ENCODE measurements at places on chromosomes 13 and 19. TPM values are rescaled to one million over a fixed set of nuclear protein-coding genes. Genes with fewer than 3 reads are reported as not detected.

DNA sequence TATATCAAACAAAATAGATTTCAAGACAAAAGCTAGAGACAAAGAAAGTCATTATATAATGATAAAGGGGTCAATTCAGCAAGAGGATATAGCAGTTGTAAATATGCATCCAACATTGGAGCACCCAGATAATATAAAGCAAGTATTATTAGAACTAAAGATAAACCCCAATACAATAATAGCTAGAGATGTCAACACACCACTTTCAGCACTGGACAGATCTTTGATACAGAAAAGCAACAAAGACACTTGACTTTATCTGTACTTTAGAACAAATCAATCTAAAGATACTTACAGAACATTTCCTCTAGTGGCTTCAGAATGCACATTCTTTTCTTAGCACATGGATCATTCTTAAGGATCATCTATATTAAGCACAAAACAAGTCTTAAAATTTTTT lies 59.1 kb upstream of the TEX29 start:
- H3K4me3 ChIP-seq = no peak overlapping the region
- no peaks in the 10 kb centered on the region for H3K4me1 ChIP-seq
- H3K27ac ChIP-seq = no peak overlapping the region
- peaks cover 16% of the 10 kb centered on the region for H3K36me3 ChIP-seq

- H3K27ac ChIP-seq = no peak overlapping the region
- no peaks in the 10 kb centered on the region for H3K27me3 ChIP-seq
- H3K4me3 ChIP-seq = no peak overlapping the region
- H3K36me3 ChIP-seq = no peaks in the 10 kb centered on the region
- peaks cover 8% of the 10 kb centered on the region for H3K4me1 ChIP-seq
- DNase-seq = no peak
These were observed 34.6 kb upstream of the OLFM4 start for GRCh38 chr13:52994051-52994450.

DNA sequence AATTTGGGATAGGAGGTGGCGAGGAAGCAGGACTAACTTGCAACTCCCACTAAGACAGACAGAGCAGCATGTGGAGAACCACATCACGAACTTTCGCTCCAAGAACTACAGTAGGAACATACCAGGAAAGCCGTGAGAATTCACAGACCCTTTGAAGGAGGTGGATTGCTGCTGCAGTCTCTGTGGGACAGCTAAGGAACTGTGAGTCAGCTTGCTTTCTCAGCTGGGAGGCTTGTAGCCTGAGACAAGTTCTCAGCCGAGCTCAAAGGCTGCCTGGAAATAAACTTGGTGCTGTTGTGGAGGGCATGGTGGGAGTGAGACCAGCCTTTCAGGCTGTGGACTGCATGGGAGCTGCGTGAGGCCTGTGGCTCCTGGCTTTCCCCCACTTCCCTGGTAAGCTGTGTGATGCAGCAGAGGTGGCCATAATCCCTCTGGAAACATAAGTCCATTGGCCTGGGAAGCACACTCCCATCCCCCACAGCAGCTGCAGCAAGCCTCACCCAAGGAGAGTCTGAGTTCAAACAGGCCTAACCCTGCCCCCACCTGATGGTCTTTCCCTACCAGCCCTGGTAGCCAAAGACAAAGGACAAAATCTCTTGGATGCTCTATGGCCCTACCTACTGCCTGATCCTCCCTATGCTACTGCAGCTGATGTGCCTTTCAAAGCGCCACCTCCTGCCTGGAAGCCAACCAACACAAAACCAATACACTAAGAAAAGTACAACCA lies 441.1 kb upstream of the HTR2A start:
- no peak overlapping the region for H3K27ac ChIP-seq
- DNase-seq = no peak
- no peak overlapping the region for H3K4me3 ChIP-seq

GRCh38 chr13:111900390-111901131 lies 166.4 kb upstream of the SOX1 start:
- peak; percentile 19 for DNase-seq
- no peaks in the 10 kb centered on the region for H3K27me3 ChIP-seq
- no peaks in the 10 kb centered on the region for H3K36me3 ChIP-seq
- H3K4me1 ChIP-seq = no peaks in the 10 kb centered on the region
- no peak overlapping the region for H3K4me3 ChIP-seq

KBTBD6 gene
- total RNA-seq = 11.9 TPM

- H3K36me3 ChIP-seq = no peaks in the 10 kb centered on the region
- no peak overlapping the region for H3K4me3 ChIP-seq
- no peaks in the 10 kb centered on the region for H3K27me3 ChIP-seq
- DNase-seq = peak; percentile 58
- no peak overlapping the region for H3K27ac ChIP-seq
- H3K4me1 ChIP-seq = no peaks in the 10 kb centered on the region
These were observed 53.4 kb downstream of the PDS5B start for GRCh38 chr13:32639502-32640105.

- no peak overlapping the region for H3K27ac ChIP-seq
- H3K4me1 ChIP-seq = no peaks in the 10 kb centered on the region
- no peak overlapping the region for H3K4me3 ChIP-seq
- H3K36me3 ChIP-seq = no peaks in the 10 kb centered on the region
- H3K27me3 ChIP-seq = no peaks in the 10 kb centered on the region
- no peak for DNase-seq
These were observed 27.9 kb upstream of the EDNRB start for GRCh38 chr13:77946522-77946921.

SLC10A2 gene
- not detected for total RNA-seq

- DNase-seq = peak; percentile 91
- peaks cover 13% of the 10 kb centered on the region for H3K4me1 ChIP-seq
- H3K27me3 ChIP-seq = no peaks in the 10 kb centered on the region
- peak overlapping the region; percentile 36 for H3K4me3 ChIP-seq
- H3K36me3 ChIP-seq = no peaks in the 10 kb centered on the region
These were observed 57.1 kb downstream of the ZNF568 start for GRCh38 chr19:36973021-36973843.

DENND1C gene
- not detected for total RNA-seq

- no peaks in the 10 kb centered on the region for H3K27me3 ChIP-seq
- no peak overlapping the region for H3K4me3 ChIP-seq
- H3K36me3 ChIP-seq = no peaks in the 10 kb centered on the region
- DNase-seq = no peak
- H3K27ac ChIP-seq = no peak overlapping the region
These were observed 6.6 kb downstream of the EPS8L1 start for GRCh38 chr19:55082020-55082851.

DNA sequence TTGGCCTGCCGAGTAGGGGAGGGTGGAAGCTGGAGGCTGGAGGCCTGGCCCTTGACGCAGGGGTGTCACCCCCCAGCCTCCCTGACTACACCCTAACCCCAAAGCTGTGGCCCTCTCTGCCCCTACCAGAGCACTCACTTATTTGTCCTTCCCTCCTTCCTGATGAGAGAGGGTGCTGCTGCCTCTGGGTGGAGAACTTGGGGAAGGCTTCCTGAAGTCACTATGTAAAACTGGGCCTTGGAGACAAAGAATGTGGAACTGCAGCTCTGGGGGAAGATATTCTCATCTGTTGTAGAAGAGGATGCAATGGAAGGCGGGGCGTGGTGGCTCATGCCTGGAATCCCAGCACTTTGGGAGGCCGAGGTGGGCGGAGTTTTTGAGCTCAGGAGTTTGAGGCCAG lies 485.2 kb downstream of the ZNF536 start:
- H3K27ac ChIP-seq = no peak overlapping the region
- no peak for DNase-seq
- H3K4me3 ChIP-seq = no peak overlapping the region
- no peaks in the 10 kb centered on the region for H3K36me3 ChIP-seq
- no peaks in the 10 kb centered on the region for H3K27me3 ChIP-seq

DNA sequence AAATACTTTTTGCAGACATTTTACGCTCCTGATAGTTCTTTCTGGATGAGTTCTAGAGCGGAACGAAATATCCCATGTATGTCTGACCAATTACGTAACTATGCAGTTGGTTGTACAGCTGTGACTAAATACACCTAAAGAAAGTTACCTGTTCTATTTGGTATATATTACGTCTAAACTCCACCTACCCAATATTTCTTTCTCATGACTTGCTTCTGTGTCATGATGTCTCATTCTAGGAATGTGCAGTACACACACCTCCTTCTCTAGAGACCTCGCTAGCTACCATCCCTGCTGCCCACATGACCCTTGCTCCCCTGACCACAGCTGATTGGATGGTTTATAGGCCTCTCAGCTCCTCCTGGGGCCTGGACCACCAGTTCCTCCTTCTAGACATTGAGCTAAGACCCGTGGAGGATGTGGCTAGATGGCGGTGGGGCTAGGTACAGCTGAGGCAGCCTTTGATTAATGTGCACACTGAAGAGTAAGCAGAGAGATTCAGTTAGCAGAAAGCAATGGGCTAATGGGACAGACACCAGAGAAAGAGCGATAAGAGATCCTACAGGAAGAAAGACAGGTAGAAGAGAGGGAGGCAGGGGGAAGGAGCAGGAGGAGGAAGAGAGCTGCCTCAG lies 422.1 kb downstream of the COG6 start:
- no peak overlapping the region for H3K27ac ChIP-seq
- no peak overlapping the region for H3K4me3 ChIP-seq

GRCh38 chr19:31118986-31119385 lies 230.2 kb downstream of the TSHZ3 start:
- H3K27me3 ChIP-seq = no peaks in the 10 kb centered on the region
- no peaks in the 10 kb centered on the region for H3K36me3 ChIP-seq
- peak overlapping the region; percentile 52 for H3K27ac ChIP-seq
- no peak overlapping the region for H3K4me3 ChIP-seq
- DNase-seq = no peak
- peaks cover 15% of the 10 kb centered on the region for H3K4me1 ChIP-seq

DNA sequence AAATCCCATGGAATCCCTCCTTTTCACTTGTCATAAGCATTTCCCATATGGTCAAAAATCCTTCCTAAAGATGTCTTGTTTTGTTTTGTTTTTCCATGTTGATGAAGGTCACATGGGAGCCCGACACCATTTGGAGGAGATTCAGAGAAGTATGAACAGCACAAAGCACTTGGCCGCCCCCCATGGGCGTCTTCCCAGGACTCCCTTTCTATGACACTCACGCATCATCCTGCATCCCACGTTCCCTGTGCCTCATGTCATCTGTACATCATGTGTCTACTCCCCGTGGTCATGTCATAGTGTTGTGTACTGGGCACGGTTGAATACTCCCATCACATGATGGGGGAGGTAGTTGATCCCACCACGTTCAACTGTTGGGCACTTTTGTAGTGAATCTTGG lies 2.0 kb downstream of the ZSCAN1 start:
- no peaks in the 10 kb centered on the region for H3K27me3 ChIP-seq
- H3K27ac ChIP-seq = no peak overlapping the region
- no peak overlapping the region for H3K4me3 ChIP-seq

SYNE4 gene
- total RNA-seq = 10.9 TPM
